CD8-positive, alpha-beta memory T cell (primary cell): ENCODE measurements at places on chromosomes 16 and 17.

DNA sequence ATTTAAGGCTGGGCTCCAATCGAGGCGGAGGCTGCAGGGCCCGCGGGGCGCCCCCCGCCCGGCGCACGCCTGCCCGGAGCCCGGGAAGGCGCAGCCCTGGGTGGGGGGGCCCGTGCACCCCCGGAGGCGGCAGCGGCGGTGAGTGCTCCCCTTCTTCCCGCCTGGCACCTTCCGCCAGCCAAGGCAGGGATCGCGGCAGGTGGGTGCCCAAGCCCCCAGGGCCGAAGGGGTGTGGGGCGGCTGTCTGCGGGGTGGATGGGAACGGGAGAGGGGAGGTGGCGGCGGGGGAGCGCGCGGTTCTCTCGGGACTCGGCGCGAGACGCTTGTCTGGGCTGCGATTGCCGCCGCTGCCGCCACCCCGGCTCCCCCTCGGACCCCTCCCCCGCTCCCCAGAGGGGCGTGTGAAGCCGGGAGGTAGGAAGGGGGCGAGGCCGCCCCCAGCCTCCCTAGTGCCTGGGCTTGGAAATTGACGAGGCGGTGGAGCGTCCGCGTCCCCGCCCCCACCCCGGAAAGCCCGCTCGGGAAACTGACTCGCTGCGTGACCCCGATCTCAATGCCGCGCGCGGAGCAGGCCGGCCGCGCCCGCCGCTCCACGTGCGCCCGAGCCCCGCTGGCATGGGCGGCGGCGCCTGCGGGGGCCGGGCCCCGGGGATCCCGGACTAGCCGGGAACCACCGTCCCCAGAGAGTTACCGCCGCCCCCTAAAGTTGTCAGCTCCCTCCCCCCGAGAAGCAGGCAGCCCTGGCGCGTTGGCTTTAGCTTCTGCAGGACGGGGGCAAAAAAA, 231.5 kb downstream of the MRTFB start:
- peak; percentile 33 for DNase-seq

GRCh38 chr17:47879028-47879585, 16.9 kb upstream of the SP2 start:
- no peak for DNase-seq

- no peak for DNase-seq
Observed at GRCh38 chr16:73062001-73062616, 14.2 kb upstream of the ZFHX3 start.

DNA sequence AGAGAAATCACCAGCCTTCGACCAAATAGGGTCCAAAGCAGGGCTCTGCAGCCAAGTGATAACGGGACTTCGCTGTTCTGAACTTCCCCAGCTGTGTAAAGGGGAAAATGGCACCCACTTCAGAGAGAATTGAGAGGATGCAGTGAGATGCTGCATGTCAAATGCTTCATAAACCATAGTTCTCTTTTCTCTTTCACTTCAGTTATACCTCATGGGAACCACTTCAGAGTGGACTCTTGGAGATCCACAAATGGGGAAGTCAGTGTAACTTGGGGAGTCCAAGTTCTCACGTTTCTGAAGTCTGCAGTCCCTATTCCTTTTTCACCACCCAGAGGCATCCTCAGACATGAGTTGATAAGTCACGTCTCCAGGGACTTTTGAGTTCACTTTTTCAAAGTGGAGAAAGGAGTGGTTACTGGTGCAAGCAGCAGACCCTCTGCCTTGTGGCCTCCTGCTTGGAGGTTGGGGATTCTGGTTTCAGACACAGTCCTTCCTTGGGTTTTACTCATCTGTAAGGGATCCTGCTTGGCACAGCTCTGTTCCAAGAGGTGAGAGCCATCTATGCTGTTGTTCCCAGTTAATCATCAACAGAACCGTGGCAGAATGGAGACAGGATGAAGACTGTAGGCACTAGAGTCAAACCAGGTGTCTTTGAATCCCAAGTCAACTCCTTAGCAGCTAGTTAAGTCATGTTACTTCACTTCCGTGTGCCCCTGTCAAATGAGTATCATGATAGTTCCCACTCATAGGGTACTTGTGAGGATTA, 123.4 kb upstream of the NOL11 start:
- no peak for DNase-seq

GRCh38 chr17:19260958-19261357, 23.8 kb downstream of the EPN2 start:
- no peak for DNase-seq

- DNase-seq: no peak
Observed at GRCh38 chr16:19688396-19689024, 29.5 kb downstream of the KNOP1 start.

DNA sequence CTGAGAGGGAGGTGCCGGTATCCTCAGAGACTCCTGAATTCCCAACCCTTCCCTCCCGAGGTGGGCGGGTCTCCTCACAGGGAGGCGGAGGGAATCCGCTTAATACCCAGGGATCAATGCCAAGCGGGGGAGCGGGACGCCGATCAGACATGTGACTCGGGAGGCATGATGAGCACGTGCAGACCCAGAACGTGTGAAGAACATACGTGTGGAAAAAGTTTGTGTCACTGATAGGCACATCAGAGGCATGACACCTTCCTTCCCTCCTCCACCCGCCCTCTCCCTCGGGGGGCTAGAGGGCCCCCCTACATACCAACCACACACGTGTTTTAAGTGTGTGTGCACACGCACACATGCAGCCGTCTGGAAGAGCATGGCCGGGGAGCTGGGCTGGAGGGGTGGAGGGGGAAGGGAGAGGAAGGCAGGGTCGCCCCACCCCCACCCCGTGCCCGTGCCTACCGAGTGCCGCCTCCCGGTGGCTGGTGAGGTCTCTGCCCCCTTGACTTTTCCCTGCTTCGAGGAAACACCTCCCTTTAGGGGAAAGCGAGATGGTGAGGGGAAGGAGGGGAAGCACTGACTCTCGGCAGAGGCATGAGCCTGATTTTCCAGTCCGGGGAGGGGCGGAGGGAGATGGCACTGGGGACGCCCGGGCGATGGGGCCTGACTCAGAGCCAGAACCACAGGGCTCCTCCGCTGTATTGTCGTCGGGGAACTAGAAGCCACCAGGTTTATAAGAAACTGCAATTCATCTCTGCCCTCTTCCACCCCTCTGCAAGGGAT, 12.1 kb upstream of the TBX21 start:
- DNase-seq: no peak

DNA sequence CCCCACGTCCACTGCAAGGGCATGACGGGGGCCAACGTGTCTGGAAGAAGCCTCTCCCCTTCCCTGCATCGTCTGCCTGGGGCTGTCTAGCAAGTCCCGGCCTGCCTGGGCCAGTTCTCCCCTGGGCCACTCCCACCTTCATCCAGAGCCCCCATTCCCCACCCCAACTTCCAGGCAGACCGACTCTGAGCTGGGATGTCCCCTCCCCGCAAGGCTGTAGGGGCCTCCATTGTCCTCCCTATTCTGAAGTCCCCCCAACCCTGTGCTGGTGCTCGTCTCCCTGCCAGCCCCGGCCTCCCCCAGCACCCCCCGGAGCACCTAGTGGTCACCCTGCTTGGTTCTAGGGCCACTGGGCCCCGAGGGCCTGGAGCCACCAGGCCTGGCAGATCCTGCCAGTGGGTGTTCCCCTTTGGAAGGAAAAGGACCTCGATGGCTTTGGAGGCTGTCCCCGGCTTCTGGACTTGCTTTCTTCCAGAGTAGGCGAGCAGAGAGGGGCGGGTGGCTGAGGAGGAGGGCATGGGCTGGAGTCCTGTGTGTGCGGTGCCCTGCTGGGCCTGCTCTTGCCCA, 4.8 kb downstream of the GLIS2 start:
- DNase-seq: no peak

DNA sequence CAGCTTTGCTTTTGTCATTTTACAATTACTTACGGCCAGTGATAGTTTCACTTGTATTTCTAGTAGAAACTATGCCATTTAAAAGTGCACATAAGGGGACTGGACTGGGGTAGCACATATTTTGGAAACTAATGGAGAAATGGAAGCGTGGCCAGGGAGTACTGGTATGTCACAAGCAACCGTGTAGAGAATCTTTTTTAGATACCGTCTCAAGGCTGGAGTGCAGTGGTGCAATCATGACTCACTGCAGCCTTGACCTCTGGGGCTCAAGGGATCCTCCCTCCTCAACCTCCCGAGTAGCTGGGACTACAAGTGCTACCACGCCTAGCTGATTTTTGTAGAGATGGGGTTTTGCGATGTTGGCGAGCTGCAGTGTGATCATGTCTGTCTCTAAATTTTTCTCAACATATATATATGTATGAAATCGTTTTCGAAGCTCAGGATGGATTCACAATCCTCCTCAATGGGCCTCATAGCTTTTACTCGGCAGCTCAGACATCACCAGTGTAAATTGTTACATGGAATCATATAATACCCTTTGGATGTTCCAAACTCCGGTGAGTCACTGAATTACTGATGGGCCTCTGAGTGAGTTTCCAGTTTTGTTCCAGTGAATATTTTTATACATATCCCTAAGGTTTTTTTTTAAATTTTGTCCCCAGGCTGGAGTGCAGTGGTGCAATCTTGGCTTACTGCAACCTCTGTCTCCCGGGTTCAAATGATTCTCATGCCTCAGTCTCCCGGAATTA, 51.7 kb downstream of the ZNF778 start:
- no peak for DNase-seq

GRCh38 chr17:8162233-8162996, at the start of gene VAMP2:
Gene VAMP2, minus strand, starts transcription at chr17:8162948. Its CDS starts 69 bp downstream, at chr17:8162879.
- peak; percentile 81 for DNase-seq
